ENCODE measurements at places on chromosomes 13 and 19.
A peak's percentile ranks its signal among the peaks of the same experiment; 100 is the strongest.

GRCh38 chr13:80361298-80361697 is 20.4 kb upstream of the SPRY2 start:
- DNase-seq, result no peak

DNA sequence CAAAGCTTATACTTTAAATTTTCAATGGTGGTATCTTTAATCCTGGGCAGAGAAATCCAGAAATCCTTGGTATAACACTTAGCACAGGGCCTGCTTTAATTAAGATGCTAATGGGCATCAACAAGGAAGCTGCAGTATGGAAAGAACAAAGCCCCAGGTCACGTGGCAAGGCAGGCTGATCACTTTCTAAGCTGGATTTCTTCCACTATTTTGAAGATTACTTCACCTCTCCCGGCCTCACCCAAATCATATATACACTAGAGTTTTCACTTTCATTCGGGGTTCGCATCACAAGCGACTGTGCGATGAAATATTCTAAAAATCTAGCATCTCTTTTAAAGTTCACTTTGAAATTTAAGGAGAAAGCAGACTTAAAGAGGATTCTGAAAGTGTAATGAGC is 71.8 kb downstream of the STARD13 start:
- DNase-seq, result no peak

GRCh38 chr13:52739468-52740071 is at the start of gene CNMD:
Gene CNMD (minus strand): TSS chr13:52739820. CDS start chr13:52739701, 119 bp downstream.
- DNase-seq, result no peak

DNA sequence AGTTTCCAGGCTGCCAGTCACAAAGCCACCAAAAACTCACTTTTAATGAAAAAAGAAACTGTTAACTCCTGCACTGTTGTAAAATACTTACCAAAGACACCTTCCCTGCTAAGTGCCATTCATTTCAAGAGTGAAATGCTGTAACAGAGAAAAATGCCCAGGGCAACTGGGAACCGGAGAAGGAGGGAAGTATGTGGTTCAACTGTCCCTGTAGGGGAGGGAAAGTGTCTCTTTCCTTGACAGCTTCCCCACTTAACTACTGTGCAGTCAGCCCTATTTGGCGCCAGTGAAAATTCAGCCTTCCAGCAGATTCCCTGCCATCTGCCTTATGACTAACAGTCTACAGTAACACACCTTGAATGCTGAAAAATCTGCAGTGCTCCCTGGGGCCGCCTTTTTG is 789.0 kb downstream of the DIAPH3 start:
- DNase-seq, result no peak

- DNase-seq, result no peak
Observed at GRCh38 chr19:12790628-12791344, 500 bp upstream of the JUNB start.

DNA sequence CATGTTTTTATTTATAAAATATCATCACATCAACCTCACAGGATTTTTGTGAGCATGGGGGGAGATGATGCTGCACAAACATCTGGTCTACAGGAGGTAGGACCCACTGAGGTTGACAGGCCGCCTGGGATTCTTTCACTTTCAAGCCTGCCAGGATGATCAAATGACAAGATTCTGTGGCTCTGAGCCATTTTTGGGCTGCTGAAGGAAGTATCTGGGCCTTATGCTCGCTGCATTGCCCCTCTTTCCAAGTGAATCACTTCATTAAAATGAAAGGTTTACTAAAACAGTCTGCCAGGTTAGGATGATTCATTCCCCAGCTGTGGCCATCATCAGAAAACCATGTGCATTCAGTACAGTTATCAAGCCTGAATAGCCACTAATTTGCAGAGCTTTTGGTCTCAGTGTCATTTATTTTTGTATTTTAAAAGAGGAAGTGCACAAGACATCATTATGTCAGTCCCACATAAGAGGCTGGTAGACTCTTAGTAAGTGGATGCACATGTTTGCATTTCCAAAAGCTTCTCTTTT is 34.4 kb downstream of the STARD13 start:
- DNase-seq, result peak; percentile 88

GRCh38 chr19:35521124-35521743 is 6.9 kb downstream of the SBSN start:
- no peak for DNase-seq

DNA sequence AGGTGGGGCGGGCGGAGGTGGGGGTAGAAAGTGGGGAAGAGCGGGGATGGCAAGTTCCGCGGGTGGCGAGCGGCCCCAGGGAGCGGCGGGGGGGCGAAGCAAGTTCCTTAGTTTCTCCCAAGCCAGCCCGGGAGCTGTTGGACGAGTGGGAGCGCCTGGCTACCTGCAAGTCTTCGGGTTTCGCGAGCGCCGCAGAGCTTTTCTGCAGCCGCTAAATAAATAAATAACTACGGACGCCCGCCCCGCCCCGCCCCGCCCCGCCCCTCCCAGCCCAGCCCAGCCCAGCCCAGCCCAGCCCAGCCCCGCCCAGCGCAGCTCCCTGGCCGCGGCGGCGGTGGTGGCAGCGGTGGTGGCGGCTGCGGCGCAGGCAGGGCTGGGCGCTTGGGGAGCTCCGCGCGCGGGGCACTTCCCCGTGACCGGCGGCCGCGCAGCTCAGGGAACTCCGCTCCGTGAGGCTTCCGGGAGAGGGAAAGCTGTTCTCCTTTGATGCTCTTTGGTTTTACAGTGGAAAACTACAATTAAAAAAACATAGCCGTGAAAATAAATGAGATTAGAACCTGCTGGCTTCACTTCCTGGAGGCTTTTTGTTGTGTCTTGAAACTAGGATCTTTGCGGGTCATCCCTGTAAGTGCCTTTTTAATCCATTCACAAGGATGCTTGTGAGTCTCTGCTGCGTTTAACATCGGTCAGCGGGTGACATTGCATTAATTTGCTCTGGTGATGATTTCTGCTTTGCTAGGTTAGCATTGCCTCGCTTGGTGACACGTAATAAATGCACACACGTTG is at the start of gene UBE2L5:
UBE2L5 (plus strand) TSS at position 440 of the 786 bp plus-strand sequence. CDS start 5,498 bp downstream, outside the sequence.
- peak; percentile 65 for DNase-seq

GRCh38 chr13:113840541-113841352 is 23.1 kb downstream of the GAS6 start:
- no peak for DNase-seq

GRCh38 chr19:30062907-30063649 is 121.0 kb downstream of the URI1 start:
- no peak for DNase-seq

GRCh38 chr19:18119013-18119716 is 21.6 kb downstream of the MAST3 start:
- DNase-seq, result no peak

- no peak for DNase-seq
Observed at GRCh38 chr19:51712461-51713081, 11.2 kb downstream of the HAS1 start.

DNA sequence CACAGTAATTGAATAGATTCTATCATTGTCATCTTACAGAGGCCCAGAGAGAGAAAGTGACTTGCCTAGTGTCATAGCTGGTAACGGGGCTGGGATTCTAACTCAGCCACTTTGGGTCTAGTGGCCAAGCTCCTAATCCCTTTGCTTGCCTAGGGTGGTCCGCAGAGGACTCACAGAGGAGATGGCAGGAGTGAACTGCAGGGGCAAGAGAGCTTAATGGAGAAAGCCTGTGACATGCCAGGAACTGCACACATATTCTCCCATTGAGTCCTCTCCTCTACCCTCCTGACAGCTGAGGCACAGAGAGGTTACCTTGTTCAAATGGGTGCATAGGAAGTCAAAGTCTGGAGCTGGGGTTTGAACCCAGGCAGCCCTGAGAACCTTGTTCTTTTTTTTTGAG is 2.7 kb downstream of the LSR start:
- no peak for DNase-seq

GRCh38 chr19:3033595-3034405 is 4.7 kb upstream of the TLE2 start:
- DNase-seq, result no peak

DNA sequence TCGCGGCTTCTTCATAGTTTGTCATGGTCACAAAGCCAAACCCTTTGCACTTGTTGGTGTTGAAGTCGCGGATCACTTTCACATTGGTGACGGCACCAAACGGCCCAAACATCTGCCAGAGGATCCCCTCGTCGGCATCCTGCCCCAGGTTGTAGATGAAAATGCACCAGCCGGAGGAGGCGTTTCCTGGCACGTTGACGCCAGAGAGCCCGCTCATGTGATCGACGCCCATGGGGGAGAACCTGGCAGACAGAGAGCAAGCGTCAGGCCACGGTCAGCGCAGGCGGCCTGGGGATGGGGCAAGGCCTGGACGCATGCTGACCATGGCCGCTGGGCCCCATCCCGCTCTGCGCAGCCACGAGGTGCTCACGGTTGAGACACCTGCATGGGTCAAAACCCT is 20.1 kb upstream of the TIMM44 start:
- no peak for DNase-seq

- no peak for DNase-seq
Observed at GRCh38 chr19:40614622-40615411, 13.6 kb downstream of the LTBP4 start.

- no peak for DNase-seq
Observed at GRCh38 chr13:33692531-33692930, 125.4 kb upstream of the RFC3 start.

All from bone marrow (tissue), 2 donors.